GM04504 (cell line): ENCODE measurements at places on chromosomes 3 and 15.

DNA sequence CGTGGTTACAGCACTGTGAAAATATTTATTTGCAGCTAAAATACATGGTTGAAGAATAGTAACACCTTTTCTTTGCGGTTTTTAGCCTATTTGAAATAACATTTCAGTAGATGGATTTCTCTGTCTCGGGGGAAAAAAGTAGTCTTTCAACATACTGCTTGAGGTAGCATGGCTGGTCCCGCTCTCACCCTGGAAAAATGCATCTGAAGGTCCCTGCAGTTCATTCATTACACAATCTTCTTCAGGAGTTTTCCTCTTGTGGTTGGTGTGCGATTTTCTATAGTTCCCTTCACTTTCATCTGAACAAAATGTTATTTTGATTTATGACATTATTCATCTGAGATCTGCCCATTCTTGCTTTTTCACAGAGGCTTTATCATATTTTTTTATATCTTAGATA is 75.9 kb downstream of the STRIT1 start:
- DNase-seq, result no peak

DNA sequence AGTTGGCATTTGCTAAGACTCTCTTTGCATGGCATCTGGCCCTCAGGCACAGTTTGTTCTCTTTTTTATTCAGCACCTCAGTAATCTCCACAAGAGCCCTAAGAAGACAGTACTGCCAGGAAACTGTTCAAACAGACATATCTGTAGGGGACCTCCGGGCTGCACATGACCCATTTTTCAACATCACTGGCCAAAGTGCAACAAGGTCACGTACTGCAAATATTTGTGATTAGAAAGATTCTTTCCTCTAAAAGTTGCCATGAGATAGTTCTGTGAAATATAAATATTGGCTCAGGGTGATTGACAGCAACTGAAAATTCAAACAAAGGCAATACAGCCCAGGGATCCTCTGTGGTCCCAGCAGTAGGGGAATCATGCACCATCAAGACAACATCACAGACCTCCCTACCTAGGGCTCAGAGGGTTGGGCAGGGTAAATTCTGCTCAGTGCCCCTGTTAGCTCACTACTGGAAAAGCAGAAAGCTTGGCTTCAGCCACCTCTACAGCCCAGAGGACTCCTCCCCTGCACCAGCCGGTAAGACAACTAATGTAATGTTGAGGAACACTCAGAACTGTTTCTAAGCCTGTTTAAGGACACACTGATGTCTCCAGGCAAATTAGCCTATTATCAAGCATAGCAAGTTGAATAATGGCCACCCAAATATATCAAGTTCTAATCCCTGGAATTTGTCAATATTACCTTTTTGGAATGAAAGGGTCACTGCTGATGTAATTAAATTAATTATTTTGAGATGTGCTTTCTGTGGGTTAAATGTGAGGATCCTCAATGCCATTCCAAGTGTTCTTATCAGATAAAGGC is 117.4 kb upstream of the LPP start:
- no peak for DNase-seq

DNA sequence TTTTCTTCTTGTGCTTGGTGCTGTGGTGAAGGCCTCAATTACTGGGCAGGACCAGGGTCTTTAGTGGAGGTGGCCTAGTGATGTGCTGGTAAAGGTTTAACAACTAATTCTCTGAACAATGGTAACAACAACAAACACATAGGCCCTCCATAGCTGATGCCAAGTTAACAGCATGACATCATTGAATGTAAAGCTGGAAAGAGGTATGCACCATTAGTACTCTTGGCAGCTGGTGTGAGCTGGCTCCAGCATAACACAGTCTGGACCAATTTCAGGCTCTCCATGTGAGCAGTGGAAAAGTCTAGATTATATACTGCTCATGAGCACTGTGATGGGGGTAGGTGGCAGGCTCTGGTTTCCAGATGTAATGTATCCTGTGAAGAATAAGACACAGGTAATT is 61.8 kb downstream of the SLC7A14 start:
- no peak for DNase-seq

DNA sequence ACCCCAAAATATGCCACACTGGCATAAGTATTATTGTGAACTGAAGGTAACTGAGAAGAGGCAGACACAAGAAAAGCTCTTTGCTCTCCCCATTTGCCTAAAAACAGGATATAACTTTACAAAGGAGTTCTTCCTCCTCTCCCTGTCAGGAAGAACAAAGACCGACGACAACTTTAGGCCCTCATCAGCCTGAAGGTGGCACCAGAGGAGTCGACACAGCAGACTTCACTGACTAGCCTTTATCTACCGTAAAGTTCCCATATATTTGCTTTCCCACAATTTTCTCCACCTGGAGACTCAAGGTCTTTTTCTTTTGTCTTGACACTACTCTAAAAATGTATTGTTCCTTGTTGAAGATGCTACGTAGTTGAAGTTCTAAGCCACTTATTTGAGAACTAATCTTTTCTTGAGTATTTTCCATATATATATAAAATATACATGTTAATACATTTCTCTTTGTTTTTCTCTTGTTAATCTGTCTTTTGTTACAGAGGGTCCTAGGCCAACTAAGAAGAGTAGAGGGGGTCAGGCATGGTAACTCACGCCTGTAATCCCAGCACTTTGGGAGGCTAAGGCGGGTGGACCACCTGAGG is 16.2 kb upstream of the XIRP1 start:
- peak; percentile 28 for DNase-seq

DNA sequence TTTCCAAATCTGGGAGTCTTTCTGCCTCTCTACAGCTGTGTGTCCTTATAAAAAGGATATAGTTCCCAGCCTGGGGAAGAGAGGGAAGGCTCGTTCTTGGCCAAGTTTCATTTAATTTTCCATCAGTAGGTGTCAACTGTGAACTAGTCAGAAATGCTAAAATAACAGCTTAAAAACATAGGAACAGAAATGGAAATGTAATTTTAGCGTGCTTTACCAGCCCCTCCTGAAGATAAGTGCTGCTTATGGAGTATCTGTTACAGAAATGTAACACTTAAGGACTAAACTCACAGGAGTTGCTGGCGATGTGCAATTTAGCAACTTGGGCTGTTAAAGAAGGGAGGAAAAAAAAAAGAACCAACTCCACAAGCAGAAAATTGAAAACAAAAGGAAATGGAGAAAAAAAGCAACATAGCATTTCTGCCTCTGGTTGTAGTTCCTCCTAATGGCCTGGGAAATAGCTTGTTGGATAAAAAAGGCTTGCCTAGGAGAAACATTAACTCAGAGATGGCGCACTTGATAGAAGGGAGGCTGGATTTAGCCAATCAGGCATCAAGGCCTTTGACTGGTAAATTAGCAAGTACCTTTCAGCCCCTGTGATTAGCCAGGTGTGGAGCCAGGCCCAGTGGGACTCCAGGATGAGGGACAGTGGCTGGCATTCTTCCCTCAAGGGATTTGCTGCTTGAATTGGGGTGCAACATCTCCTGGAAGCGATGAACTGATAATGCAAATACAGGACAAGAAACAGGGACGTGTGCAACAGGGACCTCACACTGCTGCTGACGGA is 84.3 kb downstream of the RPLP1 start:
- no peak for DNase-seq

DNA sequence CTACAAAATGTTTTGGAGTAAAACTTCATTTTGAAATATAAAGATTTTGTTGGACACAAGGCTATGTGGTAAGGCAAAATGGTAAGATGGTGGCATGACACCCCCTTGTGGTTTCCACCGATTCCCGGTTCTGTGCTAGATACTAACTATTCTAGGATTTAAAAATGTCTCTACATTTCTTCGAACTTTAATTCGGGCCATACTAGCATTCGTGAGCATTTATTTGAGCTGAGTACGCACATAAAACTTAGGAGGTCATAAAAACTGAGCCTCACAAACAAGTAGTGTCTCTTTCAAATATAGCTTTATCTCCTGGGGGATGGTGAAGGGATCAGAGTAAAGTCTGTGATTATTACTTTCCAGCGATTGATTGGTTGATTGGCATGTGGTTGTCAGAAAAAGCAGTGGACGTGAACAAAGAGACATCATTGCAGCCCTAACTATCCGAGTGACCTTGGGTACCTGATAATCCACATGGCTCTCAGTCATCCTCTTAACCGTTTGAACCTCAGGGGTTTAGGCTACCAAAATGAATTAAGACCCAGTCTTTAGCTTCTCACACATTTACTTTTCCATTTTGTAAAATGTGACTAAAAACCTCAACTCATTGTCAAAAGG is 1.1 kb upstream of the ZNF639 start:
- DNase-seq, result peak; percentile 23

DNA sequence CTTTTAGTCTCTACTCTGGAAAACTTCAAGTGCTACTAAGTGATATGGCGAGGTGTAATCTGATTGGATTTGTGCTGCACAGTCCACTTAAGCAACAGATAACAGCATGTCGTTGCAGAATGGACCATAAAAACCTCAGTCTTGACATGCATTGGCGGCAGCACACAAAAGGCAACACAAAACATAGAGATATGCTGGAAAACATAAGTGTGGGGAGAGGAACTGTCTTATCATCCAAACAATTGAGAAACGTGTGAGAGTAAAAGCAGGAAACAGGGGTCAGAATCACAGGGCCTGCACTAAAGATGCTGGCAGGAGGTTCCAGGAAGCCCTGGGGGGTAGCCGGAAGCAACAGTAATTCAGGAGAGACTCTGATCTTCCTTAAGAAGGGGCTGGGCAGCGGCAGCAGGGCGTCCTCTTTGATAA is 82.1 kb downstream of the CGNL1 start:
- no peak for DNase-seq

DNA sequence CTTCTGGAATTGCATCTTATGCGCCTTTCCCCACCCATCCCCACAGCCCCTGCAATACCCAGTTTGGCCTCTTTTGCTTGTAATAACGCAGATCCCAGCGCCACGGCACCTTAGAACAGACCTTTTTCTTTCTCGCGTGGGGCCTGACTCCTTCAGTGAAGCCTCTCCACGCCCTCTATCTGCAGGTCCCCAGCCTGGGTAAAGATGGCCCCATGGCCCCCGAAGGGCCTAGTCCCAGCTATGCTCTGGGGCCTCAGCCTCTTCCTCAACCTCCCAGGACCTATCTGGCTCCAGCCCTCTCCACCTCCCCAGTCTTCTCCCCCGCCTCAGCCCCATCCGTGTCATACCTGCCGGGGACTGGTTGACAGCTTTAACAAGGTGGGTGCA is 594 bp downstream of the CRELD1 start:
- DNase-seq, result no peak

GRCh38 chr3:27387625-27388024 is 18.4 kb upstream of the NEK10 start:
- DNase-seq, result no peak

GRCh38 chr3:115409596-115409995 is 213.7 kb upstream of the GAP43 start:
- DNase-seq, result no peak

- DNase-seq, result no peak
These were observed 98.7 kb upstream of the IQSEC1 start for GRCh38 chr3:13171704-13172643.

- DNase-seq, result no peak
These were observed 39.7 kb upstream of the SLC2A2 start for GRCh38 chr3:171066206-171066605.

GRCh38 chr3:10762611-10763247 is 53.3 kb upstream of the SLC6A11 start:
- no peak for DNase-seq

DNA sequence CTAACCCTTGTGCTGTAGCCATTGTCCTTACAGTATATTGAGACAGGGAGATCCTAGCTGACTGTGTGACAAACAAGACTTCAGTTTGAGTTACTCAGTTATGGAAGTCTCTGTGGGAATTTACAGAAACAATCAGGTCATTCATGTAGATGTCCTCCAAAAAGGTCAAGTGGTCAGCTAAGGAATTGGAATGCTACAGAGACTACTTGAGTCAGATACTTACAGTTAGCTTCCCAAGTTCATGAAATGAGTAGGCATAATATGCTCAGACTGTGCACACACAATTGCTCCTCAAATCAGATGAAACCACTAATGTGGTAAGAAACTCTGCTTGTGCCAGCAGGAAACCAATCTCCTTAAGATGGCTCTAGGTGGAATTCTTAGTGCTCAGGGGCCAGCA is 985.7 kb downstream of the NSUN3 start:
- DNase-seq, result no peak

GRCh38 chr3:67608034-67608433 is 46.4 kb downstream of the SUCLG2 start:
- no peak for DNase-seq

GRCh38 chr15:99135194-99135593 is 30.3 kb downstream of the SYNM start:
- DNase-seq, result no peak

GRCh38 chr3:39801216-39801615 is 8.2 kb upstream of the MYRIP start:
- DNase-seq, result no peak

GRCh38 chr3:53725387-53725995 is 120.7 kb downstream of the CHDH start:
- DNase-seq, result no peak

GRCh38 chr3:128007033-128007424 is 45.2 kb upstream of the SEC61A1 start:
- DNase-seq, result no peak

- peak; percentile 68 for DNase-seq
These were observed 128.2 kb downstream of the SUCLG2 start for GRCh38 chr3:67526246-67526645.

DNA sequence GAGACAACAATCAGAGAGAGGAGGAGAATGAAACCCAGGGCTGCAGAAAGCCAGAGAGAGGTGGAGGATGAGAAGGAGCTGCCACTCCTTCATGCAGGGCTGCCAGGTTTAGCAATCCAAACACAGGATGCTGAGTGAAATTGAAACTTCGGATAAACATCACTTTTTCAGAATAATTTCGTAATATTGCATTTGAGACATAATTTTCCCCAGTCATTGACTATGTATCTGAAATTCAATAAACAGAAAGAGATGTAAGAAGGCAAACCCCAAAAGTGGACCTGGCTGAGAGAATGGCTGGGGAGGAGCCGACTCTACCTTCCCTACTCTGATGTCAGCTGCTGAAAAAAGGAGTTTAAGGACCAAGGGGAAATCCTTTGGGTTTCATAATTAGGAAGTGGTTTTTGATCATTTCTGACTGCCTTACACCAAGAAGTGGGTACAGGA is 33.8 kb downstream of the SLC9A9 start:
- DNase-seq, result no peak

GRCh38 chr15:63453186-63453905 is 51.0 kb upstream of the USP3 start:
- DNase-seq, result no peak

DNA sequence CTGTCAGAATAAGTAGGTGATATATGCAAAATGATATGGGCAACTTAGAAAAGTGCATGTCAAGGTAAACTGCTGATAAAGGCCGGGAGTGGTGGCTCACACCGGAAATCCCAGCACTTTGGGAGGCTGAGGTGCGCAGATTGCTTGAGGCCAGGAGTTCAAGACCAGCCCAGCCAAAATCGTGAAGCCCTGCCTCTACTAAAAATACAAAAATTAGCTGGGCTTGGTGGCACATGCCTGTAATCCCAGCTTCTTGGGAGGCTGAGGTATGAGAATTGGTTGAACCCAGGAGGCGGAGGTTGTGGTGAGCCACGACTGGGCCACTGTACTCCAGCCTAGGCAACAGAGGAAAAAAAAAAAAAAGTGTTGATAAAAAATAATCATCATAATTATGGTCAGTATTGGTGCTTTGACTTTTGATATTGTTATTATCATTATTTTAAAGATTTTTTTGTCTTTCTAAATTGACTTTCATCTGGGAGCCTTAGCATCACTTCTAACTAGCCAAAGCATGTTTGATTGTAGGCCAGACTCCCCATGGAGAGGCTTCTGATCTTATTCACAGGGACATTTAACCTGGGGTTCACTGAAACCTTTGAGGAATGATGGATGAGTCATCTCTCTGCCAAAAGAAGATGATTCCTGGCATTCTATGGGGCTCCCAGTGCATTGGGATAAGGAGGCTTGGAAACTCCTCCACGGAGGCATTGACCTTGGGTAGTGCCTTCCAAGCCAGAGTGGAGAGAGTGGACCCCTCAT is 5.6 kb downstream of the ZBTB38 start:
- no peak for DNase-seq
